Activated naive CD4-positive, alpha-beta T cell treated with anti-CD3 and anti-CD28 coated beads for 36 hours (primary cell): ENCODE measurements at places on chromosomes 5 and 9. TPM values are rescaled to one million over a fixed set of nuclear protein-coding genes. Genes with fewer than 3 reads are reported as not detected.
A peak's percentile ranks its signal among the peaks of the same experiment; 100 is the strongest.

Gene CDH6
- not detected for total RNA-seq

Gene CCNI2
- 2.5 TPM for total RNA-seq

Gene IL3
- total RNA-seq, result not detected

Gene SH3GL2
- not detected for total RNA-seq

Gene GPR150
- total RNA-seq, result 0.64 TPM

Gene FGD3
- 58.8 TPM for total RNA-seq

Gene IFNA4
- not detected for total RNA-seq

Gene DMRT3
- not detected for total RNA-seq

Gene DIPK1B
- not detected for total RNA-seq

Gene GARIN3
- total RNA-seq, result 3.6 TPM

Gene PDZD2
- total RNA-seq, result 0.05 TPM

Gene GABRG2
- total RNA-seq, result 0.64 TPM

Gene COL5A1
- 0.10 TPM for total RNA-seq

Gene PAX5
- total RNA-seq, result 0.21 TPM

Gene SPINK13
- total RNA-seq, result not detected

Gene FBP2
- not detected for total RNA-seq

Gene C5orf52
- not detected for total RNA-seq

Gene DMRT2
- total RNA-seq, result not detected

Gene MCTP1
- total RNA-seq, result not detected

Gene SV2C
- total RNA-seq, result not detected

DNA sequence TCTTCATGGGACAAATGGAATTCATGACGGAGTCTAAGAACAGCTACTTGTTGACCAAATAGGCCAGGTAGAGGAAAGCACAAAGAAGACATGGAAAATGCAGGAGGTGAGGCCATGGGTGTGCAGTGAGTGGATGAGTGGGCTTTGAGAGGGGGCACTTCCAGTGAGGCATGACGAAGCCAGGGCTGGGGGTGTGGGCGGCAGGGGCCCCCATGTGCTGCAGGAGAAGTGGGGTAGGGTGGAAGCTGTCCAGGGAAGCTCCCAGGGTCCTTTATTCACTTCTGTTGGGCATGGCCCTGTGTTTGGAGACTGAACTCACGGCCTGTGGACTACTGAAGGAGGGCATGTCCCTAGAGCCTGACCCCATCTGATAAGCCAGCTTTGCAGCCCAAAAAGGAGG, 127.6 kb upstream of the SLC25A48 start:
- DNase-seq, result no peak

- no peak for DNase-seq
These were observed 66.8 kb downstream of the FOXD1 start for GRCh38 chr5:73381590-73382400.

GRCh38 chr5:128011339-128011738, 72.2 kb upstream of the SLC12A2 start:
- no peak for DNase-seq

- no peak for DNase-seq
These were observed 28.2 kb downstream of the RASGEF1C start for GRCh38 chr5:180180846-180181245.

- DNase-seq, result no peak
These were observed 68.6 kb upstream of the MAP3K1 start for GRCh38 chr5:56746553-56747339.

GRCh38 chr5:37490120-37490810, 111.1 kb downstream of the WDR70 start:
- DNase-seq, result no peak

- peak; percentile 26 for DNase-seq
These were observed at the start of gene LRRC14B for GRCh38 chr5:191036-191948. TSS of gene LRRC14B (plus strand) at chr5:191495. CDS start at chr5:191539, 44 bp downstream.

GRCh38 chr5:76495870-76496269, 92.8 kb downstream of the IQGAP2 start:
- no peak for DNase-seq

DNA sequence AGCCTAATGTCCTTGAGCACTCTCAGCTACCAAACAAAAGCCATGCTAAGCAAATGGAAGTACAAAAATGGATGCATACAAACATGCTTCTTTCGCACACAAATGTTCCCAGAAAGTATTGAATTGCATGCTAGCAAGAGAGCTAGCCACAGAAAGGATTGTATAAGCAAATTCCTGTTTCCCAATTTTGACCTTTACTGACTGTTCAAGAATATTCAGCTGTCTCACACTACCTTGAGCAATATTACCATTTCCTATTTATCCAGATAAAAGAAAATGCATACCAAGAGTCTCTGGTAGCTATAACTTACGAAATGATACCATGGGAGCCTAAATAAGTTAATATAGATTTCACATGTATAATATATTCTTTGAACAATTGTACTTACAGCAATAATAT, 264.6 kb downstream of the TMEM167A start:
- DNase-seq, result no peak

DNA sequence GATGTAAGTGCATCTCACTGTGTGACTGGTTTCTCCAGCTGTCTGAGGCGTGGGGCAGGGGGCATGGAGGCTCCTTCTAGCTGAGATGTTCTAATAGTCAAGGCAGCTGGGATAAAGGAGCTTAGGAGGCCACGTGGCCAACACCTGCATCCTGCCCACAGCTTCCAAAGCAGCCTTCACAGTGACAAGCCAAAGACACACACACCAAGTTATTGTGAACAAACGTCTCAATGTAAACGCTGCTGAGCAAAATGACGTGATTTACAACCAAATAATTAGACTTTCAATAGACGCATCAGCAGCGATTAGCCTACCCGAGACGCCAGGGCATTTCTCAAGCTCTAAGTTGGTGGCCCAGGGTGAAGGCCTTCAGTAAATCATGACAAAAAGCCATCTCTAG, 23.2 kb upstream of the SLC25A51 start:
- no peak for DNase-seq

DNA sequence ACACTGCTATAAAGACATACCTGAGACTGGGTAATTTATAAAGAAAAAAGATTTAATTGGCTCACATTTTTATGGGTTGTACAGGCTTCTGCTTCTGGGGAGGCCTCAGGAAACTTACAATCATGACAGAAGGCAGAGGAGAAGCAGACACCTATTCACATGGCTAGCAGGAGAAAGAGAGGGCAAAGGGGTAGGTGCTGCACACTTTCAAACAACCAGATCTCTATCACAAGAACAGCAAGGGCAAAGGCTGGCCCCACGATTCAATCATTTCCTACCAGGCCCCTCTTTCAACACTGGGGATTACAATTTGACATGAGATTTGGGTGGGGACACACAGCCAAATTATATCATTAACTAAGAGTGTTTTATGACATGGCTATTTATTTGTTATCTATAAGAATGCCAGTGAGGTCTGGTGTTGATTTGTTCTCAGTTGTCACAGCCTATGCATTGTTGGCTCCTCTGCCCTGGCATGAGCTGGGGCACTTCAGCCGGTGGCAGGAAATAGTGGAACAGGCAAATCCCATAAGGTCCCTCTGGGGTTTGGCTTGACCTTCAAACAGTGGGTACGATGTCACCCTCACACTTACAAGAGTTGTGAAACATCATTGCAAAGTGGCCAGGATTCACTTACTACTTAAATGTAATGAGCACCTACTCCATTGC, 44.1 kb downstream of the SPARC start:
- no peak for DNase-seq

- DNase-seq, result no peak
These were observed 2.6 kb upstream of the QRFP start for GRCh38 chr9:130899051-130899748.

GRCh38 chr5:149585910-149586309, 4.6 kb downstream of the ARHGEF37 start:
- DNase-seq, result no peak

GRCh38 chr5:40124367-40124766, 555.3 kb upstream of the PTGER4 start:
- no peak for DNase-seq

GRCh38 chr9:132647806-132648205, 22.0 kb downstream of the DDX31 start:
- DNase-seq, result no peak

DNA sequence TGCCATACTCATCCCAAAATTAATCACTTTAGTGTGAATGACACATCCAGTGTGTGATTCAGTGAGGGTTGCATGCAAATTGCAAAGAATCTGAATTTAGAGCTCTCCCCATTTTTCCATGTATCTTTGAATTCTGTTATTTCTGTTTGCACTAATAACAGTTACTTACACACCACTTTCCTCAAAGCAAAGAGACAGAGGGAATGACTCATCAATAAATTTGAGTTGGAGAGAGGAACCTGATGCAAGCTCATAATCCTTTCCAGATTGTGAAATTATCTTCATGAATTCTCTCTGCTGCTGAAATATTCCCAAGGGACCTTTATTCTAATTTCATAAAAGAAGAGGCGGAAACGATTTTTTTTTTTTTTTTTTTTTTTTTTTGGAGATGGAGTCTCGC, 204.8 kb downstream of the CDH9 start:
- DNase-seq, result no peak

DNA sequence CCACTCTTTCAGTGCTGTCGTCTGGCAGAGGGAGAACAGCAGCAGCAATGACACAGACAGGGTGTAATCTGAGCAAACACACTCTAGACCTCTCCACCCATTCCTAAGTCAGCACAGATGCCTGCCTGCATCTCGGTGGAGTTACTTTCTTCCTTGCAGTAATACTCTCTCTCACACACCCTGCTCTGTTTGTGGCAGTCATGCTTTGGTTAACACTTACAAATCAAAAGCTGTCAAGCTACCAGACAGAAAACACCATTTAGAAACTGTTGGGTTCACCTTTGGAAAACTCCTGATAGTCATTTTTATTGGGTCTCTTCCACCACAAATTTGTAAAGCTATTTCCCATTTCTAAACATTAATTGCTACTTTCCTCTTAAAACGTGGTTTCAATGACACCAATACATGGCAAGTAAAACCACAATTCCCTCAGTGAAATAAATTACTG, 27.3 kb downstream of the LHFPL2 start:
- DNase-seq, result no peak

GRCh38 chr9:122656378-122656777, 1.0 kb downstream of the OR1B1 start:
- no peak for DNase-seq

GRCh38 chr5:56155992-56156584, 77.0 kb downstream of the ANKRD55 start:
- no peak for DNase-seq

- DNase-seq, result no peak
These were observed 161.0 kb downstream of the PBX3 start for GRCh38 chr9:125908136-125908535.

DNA sequence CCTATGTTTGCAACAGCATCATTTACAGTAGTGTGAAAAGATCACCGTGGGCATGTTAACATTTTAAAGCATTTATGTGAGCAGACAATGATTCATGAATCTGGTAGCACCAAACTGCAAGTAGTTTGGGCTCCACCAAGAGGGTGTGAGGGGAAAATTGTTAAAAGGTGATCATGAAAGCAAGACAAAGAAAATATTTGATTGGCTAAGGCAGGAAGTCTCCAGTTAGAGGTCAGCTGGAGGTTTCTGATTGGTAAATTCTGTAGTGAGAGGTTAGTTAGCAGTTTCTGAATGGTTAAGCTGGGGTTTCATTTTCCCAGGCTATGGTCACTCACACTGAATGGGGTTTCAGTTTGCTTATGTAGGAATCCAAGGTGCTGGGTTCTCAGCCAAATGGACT, 13.5 kb upstream of the DRD1 start:
- DNase-seq, result no peak

- no peak for DNase-seq
These were observed 167.1 kb upstream of the GNA14 start for GRCh38 chr9:77815260-77815659.

- no peak for DNase-seq
These were observed 307.4 kb upstream of the HAPLN1 start for GRCh38 chr5:84028093-84028492.

GRCh38 chr5:10266137-10266536, 16.1 kb downstream of the CCT5 start:
- no peak for DNase-seq

DNA sequence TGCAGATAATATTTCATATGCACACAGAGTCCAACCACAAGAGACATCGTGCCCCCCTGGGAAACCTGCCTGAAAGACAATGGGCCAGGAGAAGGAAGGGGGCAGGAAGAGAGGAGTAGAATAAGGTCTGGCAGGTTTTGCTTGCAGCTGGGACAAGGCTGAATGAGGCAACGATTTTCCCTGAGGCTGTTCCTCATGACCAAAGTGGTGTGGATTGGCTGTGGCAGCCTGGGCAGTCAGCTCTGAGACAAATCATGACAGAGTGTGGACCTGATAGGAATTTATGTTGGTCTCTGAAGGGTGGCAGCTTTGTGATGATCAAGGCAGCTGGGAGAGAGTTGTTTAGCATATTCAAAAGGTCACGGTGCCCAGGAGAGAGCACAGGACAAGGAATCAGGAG, 119.3 kb downstream of the NMUR2 start:
- DNase-seq, result no peak

- DNase-seq, result no peak
These were observed 152.7 kb upstream of the CYLC2 start for GRCh38 chr9:102842423-102842822.

DNA sequence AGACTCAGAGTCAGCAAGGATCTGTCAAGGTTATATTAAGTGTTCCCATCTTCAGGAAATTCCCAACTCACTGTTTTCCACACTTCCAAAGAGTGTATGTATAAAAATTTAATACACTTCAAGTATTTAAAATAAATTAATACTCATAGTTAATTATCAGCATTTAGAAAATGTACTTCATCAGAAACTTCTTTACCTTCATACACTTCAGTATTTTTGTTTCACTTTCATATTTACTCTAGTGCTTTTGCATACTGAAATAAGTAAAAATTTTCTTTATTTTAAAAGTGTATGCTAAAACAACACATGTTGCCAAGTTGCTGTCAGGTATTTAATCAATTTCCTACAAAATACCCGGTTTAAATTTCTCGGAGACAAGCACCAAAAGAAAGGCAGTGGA, 16.5 kb downstream of the RICTOR start:
- DNase-seq, result no peak

GRCh38 chr5:92041911-92042660, 659.0 kb upstream of the ARRDC3 start:
- no peak for DNase-seq

DNA sequence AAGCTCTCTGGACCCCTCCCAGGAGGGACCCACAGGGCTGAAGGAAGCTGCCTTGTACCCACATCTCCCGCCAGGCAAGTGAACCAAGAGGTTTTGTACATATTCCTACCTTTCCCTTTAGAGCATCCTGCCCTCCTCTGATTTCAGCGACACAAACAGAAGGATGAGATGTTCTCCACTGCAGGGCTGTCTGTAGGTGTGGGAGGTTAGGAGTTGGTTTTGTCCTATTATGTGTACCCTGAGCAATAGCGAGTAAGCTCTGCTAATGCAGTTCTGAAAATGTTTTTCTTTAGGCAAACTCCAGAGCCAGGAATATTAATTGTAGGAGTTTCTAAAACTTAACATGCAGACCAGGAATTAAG, 13.0 kb downstream of the SQSTM1 start:
- DNase-seq, result no peak

- DNase-seq, result no peak
These were observed 96.3 kb downstream of the TTLL11 start for GRCh38 chr9:121996783-121997182.

- no peak for DNase-seq
These were observed 42.1 kb downstream of the CLINT1 start for GRCh38 chr5:157816682-157817386.
